NAMALWA (cell line): ENCODE measurements at places on chromosomes 5 and 9.

GRCh38 chr5:139882316-139882715 lies 86.7 kb downstream of the PSD2 start:
- DNase-seq = no peak

DNA sequence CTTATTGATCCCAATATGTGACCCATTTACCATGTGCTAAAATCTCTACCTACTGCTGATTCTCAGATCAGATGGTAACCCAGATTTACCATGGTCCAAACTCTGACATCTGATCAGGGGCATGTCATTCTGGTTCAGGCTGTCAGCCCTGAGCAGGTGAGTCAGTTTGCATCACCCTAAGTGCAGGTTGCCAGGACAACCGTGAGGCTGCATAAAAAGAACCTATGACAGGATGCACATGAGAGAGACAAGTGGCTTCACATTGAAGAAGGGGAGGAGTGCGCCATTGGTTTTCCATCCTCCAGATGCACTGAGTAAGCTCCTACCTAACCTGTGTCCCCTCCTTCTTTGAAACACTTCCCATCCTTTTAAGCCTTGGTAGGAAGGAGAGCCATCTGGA lies 801 bp upstream of the PRSS3 start:
- DNase-seq = no peak

GRCh38 chr9:16870596-16871335 lies at the start of gene BNC2:
BNC2 (minus strand) TSS chr9:16870670; CDS start chr9:16870648, 22 bp downstream.
- no peak for DNase-seq

DNA sequence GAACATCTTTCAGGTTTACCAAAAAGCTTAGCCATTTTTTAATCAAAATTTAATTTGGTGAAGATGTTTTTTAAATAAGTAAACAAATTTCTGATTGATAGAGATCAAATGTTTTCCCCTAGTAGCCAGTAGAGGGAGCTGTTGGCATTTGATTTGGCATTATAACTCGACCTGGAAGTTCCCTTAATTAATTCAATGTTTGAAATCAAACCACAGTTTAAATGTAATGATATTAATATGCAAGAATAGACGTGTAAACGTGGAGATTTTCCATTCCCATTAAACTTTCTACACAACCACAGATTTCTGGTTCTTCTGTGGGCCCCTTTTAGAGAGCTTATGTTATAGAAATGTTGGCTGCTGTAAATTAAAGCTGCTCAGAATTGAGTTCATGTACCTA lies 148.1 kb upstream of the MPDZ start:
- peak; percentile 55 for DNase-seq
